KG1 (cell line): ENCODE measurements at places on chromosomes 13 and 19.

DNA sequence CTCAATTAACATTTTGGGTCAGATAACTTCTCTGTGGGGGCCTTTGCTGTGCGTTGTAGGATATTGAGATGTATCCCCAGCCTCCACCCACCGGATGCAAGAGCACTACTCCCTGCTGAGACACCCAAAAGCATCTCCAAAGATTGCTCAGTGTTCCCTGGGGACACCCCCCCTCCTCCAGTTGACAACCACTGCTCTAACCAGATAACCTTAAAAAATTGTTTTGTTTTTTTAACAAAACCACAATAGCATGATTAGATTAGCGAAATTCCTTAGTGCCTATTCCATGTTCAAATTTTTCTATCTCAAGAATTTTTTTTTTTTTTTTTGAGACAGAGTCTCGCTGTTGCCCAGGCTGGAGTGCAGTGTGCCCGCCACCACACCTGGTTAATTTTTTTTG lies 2.6 kb upstream of the EPN1 start:
- no peak for DNase-seq

- DNase-seq, result peak; percentile 30
Observed at GRCh38 chr19:37905946-37906868, at the start of gene WDR87. TSS of gene WDR87 (minus strand) at chr19:37906594. CDS start at chr19:37898239, 8,355 bp downstream.

DNA sequence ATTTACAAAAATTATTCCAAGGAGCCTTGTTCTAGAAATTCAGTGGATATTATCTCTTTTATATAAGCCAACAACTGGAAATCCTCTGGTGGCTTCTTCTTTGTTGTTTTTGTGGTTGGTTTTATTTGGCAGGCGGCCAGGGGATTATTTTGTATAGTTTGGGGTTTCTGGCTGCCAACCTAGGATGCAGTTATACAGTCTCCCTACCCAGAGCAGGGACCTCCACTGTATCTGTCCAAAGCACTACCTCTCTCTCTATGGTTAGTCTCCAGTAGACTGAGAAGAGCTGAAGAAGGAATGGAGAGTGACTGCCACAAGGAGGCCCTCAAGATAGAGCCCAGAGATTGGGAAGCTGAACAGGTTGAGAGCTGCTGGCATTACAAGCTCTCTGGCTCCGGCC lies 80.2 kb downstream of the ZAR1L start:
- no peak for DNase-seq

GRCh38 chr13:45226024-45226423 lies 25.2 kb upstream of the KCTD4 start:
- DNase-seq, result no peak
